ENCODE measurements at places on chromosomes 3 and 15.

- no peak for DNase-seq
Observed at GRCh38 chr15:27783678-27784077, 315.4 kb downstream of the OCA2 start.

- DNase-seq: no peak
Observed at GRCh38 chr15:88529021-88529630, 17.4 kb downstream of the DET1 start.

DNA sequence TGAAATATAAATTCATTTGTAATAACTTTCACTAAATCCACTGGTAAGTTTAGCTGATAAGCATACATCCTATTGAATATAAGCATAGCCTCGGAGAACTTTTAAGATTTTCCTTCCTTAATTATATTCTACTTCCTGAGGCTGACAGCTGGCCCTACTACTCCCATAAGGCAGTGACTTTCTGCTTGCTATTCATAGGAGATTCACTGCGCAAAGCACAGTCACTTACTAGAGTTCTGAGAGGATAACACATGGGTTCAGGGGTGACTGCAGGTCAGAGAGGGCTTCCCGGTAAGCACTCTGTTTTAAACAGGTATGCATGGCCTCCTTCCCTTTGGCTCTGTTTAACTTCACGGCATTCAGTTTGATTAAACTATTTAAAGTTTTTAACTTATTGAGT lies 75.8 kb downstream of the FAIM start:
- DNase-seq: no peak

DNA sequence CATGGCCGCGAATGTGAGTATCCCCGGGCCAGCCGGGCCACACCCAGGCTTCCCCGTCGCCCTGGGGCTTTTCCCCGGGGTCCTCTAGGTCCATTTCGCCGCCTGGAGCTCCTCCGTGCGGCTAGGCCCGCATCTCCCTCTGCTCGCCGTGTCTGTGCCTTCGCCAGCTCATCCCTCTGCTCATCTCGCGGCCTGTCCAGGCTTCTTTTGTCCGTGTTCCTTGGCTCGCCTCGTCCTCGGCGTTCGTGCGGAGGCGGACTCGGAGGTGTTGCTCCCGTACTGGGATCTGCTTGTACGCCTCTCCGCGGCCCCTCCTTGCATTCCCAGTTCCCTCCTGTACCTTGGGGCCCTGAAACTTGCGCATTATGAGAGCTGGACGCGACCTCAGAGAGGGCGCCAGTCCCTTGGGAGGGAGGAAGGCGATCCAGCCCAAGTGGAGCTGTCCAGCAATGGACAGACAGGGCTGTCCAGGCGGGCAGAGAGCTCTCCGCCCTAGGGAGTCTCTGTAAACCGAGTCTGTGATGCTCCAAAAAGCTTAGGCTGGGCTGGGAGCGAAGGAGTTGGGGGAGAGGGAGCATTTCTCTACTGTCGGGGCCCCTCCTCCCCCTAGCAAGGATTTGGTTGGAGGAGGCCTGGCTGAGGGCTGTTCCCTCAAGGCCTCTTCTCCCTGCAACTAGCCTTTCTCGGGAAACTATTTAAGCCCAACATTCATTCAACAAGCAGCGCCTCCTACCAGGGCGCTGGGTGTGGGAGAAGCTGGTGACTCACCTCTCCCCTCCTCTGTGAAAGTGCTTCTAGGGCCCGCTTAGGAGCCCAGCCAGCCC lies 553 bp downstream of the TMEM43 start:
- DNase-seq: no peak

- DNase-seq: no peak
Observed at GRCh38 chr3:142638291-142638690, 42.1 kb downstream of the PLS1 start.

DNA sequence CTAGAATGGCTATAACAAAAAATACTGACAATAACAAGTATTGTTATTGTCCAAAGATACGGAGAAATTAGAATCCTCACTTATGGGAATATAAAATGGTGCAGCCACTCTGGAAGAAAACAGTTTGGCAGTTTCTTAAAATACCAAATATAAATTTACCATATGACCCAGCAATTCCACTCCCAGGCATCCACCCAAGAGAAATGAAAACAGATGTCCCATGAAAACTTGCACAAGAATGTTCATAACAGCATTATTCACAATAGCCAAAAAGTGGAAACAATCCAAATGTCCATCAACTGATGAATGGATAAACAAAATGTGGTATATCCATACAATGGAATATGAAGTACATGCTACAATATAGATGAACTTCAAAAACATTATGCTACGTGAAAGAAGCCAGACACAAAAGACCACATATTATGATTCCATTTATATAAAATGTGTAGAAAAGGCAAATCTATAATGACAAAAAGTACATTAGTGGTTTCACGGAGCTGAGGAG lies 9.4 kb downstream of the AAGAB start:
- DNase-seq: no peak

DNA sequence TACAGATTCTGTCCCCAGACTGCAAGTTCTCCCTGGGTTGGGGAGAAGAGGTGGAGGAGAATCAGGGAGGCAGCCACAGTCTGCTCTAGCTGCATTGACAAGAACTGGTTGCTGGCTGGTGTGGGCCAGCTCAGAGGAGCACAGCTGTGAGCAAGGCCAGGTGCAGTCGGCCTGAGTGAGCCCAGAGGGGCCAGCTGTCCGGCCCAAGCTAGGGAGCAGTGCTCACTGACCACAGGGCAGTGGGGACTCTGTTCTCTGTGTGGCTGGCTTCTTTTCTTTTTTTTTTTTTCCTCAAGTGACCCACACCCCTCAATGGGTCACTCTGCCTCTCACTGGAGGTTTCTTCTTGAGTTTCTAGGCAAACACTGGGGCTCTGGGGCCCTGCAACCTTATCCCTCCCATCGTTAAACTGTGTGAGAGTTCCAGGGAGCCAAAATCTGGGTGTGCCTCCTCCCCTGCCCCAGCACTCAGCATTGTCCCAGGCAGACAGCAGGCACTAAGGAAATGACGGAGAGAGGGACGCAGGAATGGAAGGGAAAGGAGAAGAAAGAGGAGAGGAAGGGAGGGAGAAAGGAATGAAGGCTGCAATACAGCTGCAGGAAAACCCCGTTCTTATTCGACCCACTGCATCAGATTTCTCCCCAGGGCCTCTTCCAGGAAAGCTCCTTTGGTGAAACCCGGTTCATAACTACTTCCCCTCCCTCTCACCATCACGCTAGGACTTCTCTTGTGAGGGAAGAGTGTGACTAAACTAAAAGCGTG lies 37.7 kb upstream of the HES1 start:
- DNase-seq: no peak

GRCh38 chr15:80587816-80588456 lies 107.2 kb upstream of the ABHD17C start:
- no peak for DNase-seq

- DNase-seq: no peak
Observed at GRCh38 chr3:60250810-60251209, 1000.4 kb downstream of the FHIT start.

DNA sequence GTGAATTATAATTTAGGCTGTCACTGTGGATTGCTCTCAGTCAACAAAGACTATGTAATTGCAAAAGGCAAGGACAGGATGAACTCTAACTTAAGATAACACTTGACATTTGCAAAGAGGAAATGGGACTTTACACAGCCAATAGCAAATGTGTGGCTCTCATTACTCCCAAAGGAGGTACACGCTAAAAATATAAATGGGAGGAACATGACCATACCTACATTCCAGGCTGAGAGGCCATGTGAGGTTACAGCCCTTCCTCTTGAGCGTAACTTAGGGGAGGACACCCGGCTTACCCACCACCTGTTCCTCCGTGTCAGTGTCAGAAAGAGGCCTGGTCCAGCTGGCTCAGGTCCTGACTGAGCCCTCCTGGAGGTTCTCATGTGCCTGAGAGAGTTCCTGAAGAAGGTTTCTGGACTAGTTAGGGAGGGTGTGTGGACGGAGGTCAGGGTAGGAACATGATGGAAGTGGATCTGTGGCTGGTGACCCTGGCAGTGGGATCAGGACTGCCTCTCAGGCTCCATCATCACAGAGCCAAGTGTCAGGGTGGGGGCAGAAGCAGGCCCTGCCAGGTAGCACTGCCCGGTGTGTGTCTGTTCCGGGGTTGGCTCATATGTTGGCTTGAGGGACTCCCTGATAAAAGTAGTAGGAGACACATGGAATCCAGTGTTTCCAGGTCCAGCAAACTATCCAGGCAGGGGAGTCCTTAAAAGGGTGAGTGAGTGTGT lies 7.9 kb downstream of the POPDC2 start:
- DNase-seq: no peak

DNA sequence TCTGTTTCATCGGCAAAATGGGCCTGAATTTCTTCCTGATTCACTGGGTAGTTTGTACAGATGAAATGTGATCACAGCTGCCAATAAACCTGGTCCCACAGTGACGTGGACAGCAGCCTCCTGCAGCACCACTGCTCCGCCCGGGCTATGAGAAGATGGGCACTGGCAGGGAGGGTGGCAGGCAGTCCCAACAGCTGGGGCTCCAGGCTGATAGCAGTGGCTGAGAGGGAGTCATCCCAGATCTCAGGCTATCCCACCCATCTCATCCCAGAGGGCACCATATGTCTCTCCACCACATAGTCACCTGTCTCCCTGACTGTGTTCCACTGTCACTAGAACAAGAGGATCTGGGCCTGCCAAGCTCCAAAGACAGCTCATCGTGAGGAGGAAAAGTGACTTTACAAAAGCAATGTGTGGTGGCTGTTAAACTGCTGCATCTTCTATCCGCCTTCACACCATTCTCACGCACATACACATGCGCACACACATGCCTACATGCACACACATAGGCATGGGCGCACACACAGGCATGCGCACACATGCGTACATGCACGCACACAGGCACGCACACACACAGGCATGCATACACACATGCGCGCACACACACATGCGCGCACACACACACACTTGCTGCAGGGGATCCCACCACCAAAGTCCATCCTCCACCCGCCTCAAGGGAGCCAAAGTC lies 46.2 kb downstream of the RGMA start:
- DNase-seq: no peak

DNA sequence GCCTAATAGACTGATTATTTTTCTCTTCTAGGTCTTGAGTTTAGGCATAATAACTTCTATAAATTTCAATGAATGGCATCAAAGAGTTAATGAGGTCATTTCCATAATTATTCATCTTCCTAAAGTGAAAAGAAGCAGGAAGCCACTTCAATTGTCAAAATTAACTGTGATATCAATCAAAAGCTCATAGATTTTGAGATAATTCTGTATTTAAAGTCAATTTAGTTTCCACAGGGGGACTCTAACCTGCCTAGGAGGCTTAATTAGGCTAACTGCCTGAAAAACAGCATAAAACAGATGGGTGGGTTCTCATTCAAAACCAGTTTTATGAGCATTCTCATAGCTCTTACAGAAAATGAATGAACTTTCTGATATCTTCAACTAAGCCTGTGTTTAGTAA lies 177.8 kb downstream of the OTOL1 start:
- DNase-seq: no peak

DNA sequence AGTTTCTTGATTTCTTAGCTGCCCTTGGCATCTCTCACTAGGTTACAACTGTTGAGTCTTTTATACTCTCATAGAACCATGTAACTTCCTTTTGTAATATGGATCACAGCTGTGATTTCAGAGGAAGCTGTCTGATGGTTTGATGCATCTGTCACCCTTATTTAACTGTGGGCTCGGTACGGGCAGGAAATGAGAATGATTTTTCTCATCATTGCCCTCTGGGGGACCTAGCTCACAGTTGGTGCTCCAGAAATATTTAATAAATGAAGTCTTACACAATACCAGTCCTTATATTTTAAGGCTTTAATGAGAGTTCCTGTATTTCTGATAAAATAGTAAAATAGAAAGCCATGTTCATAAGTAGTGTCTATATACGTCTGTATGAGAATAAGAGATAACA lies 151.2 kb downstream of the EBLN2 start:
- DNase-seq: no peak

- DNase-seq: no peak
Observed at GRCh38 chr3:180934638-180935037, 22.2 kb downstream of the FXR1 start.

DNA sequence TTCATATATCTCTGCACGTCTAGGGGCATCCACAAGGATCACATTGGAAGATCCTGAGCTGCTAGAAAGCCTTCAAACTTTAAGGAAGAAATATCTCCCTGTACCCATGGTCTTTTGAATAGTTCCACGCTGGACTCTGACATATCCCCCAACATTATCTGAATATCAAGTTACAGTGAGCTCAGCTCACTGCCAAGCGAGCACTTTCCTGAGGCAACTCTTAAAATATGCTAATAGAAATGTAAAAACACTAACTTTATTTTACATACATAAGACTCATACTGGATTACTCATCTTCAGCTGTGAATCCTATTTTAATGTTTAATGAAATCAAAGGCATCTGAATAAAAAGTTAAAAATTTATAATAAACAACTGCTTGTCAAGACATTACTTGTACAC lies 420.2 kb upstream of the CCDC54 start:
- no peak for DNase-seq

DNA sequence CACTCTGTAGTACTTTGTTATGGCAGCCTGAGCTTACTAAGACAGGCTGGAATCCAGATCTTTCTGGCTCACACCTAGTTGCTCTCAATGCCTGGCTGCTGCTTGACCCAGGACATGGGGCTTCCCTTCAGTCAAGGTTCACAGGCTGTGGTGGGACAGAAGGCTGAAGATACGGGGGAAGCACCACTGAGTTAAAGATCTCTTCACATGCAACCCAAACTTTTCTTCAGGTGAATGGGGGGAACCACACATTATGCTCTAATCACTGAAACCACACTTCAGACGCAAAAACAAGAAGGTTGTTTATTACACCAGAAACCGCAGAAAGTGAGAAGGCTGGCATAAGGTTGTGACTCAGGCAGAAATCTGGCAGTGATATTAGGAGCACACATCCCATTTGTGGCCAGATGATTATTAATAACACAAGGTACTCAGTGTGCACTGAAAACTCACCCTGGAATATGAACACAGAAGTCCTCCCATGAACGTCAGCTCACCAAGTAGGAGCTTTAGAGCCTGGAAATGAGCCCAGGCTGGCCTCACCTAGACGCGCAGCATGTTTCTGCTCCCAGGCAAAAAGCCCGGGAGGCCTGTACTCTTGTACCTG lies 230.5 kb upstream of the CHRNA7 start:
- DNase-seq: no peak

DNA sequence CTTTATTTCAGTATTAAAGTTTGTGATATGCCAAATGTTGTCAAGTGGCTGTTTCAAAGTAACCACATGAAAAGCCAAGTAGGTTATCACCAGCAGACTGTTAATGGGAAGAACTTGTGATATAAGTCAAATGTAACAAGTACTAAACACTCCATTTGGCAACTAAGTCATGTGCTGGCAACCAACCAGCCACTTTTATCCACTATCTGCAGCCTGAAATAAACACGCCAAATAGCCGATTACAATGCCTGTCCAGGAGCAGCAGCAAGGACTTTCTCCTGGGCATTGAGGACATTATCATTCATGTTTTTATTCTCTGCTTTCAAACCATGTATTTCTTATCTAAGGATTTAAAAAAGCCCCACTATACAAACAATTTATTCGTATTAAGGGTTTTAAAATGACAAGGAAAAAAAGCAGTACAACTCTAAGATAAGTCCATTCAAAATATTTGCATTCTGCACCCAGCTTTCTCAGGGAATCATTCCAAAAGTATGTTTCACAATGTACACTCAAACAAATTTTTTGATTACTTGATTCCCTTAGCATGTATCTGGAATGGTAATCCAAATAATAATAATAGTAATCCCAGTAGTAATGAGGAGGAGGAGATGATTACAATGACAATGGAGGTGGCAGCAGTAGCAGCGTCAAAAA lies 448.6 kb downstream of the ERC2 start:
- no peak for DNase-seq

Measured in stimulated activated CD8-positive, alpha-beta memory T cell treated with anti-CD3 and anti-CD28 coated beads, Interleukin-4, amount 100 ng/mL, for 1 hour (primary cell).